ENCODE measurements at places on chromosomes 12 and 14. TPM values are rescaled to one million over a fixed set of nuclear protein-coding genes. Genes with fewer than 3 reads are reported as not detected.

- no peak overlapping the region for H3K4me3 ChIP-seq
- peaks cover 10% of the 10 kb centered on the region for H3K4me1 ChIP-seq
- H3K27me3 ChIP-seq, result no peaks in the 10 kb centered on the region
These were observed 116.2 kb upstream of the MAP1LC3B2 start for GRCh38 chr12:116442946-116443345.

GRCh38 chr12:100433701-100434100 lies 40.0 kb upstream of the NR1H4 start:
- H3K36me3 ChIP-seq, result no peaks in the 10 kb centered on the region
- no peak overlapping the region for H3K27ac ChIP-seq
- no peak for DNase-seq
- H3K4me1 ChIP-seq, result no peaks in the 10 kb centered on the region
- no peak overlapping the region for H3K4me3 ChIP-seq

DNA sequence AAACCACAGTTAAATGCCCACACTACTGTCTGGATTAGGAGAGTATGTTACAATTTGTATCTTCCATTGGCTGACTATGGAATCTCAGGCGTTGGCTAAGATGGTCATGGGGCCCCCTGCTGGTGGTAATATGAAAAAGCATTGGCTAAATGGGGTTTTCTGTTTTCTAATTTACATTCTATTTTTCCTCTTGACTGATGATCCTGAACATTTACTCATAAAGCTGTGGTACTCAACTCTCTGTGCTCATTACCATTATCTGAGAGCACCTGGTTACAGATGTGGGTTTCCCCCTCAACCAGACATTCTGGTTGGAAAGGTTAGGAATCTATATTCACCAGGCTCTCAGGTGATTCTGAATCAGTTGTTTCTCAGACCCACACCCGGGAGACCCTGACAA lies 64.8 kb downstream of the WSCD2 start:
- DNase-seq, result peak; percentile 18
- no peaks in the 10 kb centered on the region for H3K4me1 ChIP-seq
- no peak overlapping the region for H3K4me3 ChIP-seq
- no peaks in the 10 kb centered on the region for H3K36me3 ChIP-seq
- H3K27ac ChIP-seq, result no peak overlapping the region

- no peaks in the 10 kb centered on the region for H3K4me1 ChIP-seq
- H3K4me3 ChIP-seq, result no peak overlapping the region
- no peak for DNase-seq
- H3K27me3 ChIP-seq, result peaks cover 18% of the 10 kb centered on the region
These were observed 48.4 kb downstream of the TSPAN11 start for GRCh38 chr12:30974746-30975500.

DNA sequence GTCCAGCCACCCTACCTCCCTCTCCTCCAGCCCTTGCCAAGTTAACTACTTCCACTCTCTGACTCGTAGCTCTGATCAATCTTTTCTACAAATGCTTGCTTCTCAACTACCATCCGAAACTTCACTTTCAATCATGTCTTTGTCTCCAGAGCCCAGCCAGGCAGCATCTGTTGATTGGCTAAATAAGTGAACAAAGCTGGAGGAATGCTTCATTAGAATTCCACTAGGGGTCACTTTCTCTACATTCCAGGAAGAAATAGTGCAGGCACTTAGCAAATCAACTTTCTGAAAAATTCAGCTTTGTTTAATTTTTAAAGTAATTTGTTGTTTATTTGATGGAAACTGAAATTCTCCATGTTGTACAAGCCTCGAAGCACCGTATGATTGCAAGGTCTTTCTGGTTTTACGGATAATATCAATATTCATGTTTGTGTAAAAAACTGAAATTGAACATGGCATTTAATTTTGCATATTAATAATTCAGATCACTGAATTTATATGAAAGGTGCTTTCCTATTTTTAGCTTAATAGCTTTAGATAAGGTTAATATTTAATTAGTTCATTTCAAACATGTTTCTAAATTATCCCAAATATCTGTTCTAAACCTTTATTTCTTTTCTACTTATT lies 32.4 kb upstream of the HELB start:
- H3K36me3 ChIP-seq, result no peaks in the 10 kb centered on the region
- no peaks in the 10 kb centered on the region for H3K27me3 ChIP-seq
- peaks cover 3% of the 10 kb centered on the region for H3K4me1 ChIP-seq
- H3K27ac ChIP-seq, result no peak overlapping the region
- no peak overlapping the region for H3K4me3 ChIP-seq

DNA sequence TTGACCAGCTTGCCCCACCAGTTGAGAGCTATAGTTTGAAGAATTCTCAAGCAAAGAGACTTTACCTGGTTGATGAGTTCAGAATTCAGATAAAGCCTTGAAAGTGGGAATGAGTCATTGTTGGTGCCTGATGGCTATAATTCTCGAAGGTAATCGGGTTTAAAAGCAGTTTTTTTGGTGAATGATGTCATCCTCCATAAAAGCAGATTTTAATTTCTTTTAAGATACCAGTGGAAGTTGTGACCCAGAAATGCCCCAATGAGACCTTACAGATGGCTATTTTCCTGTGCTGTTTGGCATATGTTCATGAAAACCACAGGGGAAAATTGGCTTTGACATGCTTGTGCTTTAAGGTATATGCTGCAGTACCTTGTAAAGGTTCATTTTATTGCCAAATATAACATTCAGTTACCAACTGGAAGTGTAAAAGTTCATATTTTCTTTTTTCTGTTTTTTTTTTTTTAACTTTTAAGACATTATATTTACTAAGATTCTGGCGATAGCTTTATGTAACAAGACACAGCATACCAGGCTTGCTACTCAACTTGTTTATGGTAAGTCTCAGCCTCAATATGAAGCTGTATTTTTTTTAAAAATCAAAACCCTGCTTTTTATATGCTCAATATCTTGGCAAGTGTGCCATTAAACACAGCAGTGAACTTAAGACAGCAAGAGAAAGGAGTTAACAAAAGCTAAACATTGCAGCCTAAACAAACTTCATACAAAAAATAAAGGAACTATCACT lies 119.3 kb downstream of the LMNTD1 start:
- H3K27ac ChIP-seq, result no peak overlapping the region
- no peak for DNase-seq
- H3K4me3 ChIP-seq, result no peak overlapping the region
- no peaks in the 10 kb centered on the region for H3K36me3 ChIP-seq
- H3K27me3 ChIP-seq, result no peaks in the 10 kb centered on the region
- peaks cover 7% of the 10 kb centered on the region for H3K4me1 ChIP-seq

DNA sequence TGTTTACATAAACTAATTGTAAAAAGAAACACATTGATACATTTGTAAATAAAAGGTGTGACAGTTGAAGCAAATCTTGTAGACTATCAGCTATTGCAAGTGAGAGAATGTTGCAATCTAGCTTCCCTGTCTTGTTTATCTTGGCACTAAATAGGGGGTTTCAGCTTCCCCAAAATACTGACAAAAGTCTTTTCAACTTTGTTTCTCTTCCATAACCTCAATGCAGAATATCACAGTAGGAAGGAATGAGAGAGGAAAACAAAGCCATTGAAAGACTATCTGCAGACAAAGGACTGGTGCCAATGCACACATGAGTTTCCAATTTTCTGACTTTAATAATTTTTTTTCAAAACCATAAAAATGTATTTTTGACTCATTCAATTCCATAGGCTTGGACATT lies 886.2 kb upstream of the MGAT4C start:
- H3K4me3 ChIP-seq, result no peak overlapping the region
- H3K4me1 ChIP-seq, result no peaks in the 10 kb centered on the region
- H3K27ac ChIP-seq, result no peak overlapping the region
- no peak for DNase-seq

GRCh38 chr14:99304208-99304607 lies 32.2 kb upstream of the BCL11B start:
- peaks cover 9% of the 10 kb centered on the region for H3K36me3 ChIP-seq
- no peak overlapping the region for H3K4me3 ChIP-seq
- no peak overlapping the region for H3K27ac ChIP-seq
- DNase-seq, result no peak
- peaks cover 6% of the 10 kb centered on the region for H3K27me3 ChIP-seq

- H3K27ac ChIP-seq, result peak overlapping the region; percentile 56
- peaks cover 18% of the 10 kb centered on the region for H3K4me1 ChIP-seq
- no peaks in the 10 kb centered on the region for H3K27me3 ChIP-seq
- peak; percentile 34 for DNase-seq
These were observed 32.4 kb downstream of the FERMT2 start for GRCh38 chr14:52918486-52918885.

GRCh38 chr12:26614011-26614616 lies 218.9 kb downstream of the ITPR2 start:
- H3K4me1 ChIP-seq, result no peaks in the 10 kb centered on the region
- H3K36me3 ChIP-seq, result no peaks in the 10 kb centered on the region
- H3K4me3 ChIP-seq, result no peak overlapping the region
- no peaks in the 10 kb centered on the region for H3K27me3 ChIP-seq
- peak; percentile 28 for DNase-seq

GRCh38 chr14:39434401-39434800 lies 2.2 kb upstream of the FBXO33 start:
- no peaks in the 10 kb centered on the region for H3K36me3 ChIP-seq
- peaks cover 30% of the 10 kb centered on the region for H3K4me1 ChIP-seq
- H3K27me3 ChIP-seq, result no peaks in the 10 kb centered on the region
- no peak overlapping the region for H3K27ac ChIP-seq
- H3K4me3 ChIP-seq, result no peak overlapping the region

The M6PR gene
- 153 TPM for total RNA-seq

The KRT82 gene
- total RNA-seq, result not detected

The KLHL42 gene
- total RNA-seq, result 10.7 TPM

The NYNRIN gene
- 0.14 TPM for total RNA-seq

The CARMIL3 gene
- 2.1 TPM for total RNA-seq

The P3H3 gene
- 2.6 TPM for total RNA-seq
